ENCODE measurements at places on chromosomes 7 and 10.

GRCh38 chr10:24949616-24950015 lies 2.8 kb downstream of the PRTFDC1 start:
- no peak for DNase-seq

DNA sequence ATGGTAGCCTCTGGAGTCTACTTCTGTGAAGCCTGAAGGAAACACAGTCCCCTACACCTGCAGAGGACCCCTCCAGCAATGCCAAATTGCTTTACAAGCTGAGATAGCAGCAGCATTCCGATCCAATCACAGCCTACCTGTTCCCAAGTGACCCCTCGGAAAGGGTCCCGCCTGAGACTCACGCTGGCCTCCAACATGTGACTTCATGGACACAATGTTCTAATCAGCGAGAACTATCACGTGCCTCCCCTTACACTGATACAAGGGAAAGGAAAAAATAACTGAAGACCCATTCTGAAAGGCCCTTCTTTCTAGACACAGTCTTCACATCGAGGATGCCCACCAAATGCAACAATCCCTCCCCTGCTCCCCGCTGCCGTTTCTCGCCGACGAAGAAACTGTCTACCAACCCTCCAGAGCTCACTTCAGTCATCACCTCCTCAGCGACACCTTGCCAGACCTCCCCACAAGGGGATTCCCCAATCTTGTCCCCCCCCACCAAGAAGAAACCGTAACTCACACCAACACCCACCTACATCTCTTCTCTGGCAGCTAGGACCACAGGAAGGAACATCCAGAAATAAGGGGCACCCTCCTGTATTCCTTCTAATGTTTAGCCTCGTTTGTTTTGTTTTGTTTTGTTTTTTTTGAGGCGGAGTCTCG lies 1.8 kb downstream of the SNX8 start:
- no peak for DNase-seq

GRCh38 chr7:105723572-105723971 lies 142.3 kb upstream of the EFCAB10 start:
- DNase-seq = no peak

DNA sequence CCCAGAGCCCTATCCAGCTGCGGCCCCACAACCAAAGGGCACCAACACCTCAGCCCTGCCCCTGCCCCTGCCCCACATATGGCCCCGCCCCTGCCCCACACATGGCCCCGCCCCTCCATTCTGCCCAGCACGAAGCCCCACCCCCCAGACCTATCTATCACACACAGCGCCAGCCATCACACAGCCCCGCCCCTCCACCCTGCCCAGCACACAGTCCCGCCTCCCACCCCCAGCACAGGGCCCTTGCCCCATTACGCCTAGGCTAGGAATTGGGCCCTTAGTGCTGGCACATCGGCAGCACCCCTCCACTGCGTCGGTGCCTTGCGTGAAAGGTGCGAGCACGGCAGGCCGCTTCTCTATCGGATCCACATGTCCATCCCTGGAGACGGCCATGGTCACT lies 126.8 kb downstream of the MAD1L1 start:
- DNase-seq = no peak

DNA sequence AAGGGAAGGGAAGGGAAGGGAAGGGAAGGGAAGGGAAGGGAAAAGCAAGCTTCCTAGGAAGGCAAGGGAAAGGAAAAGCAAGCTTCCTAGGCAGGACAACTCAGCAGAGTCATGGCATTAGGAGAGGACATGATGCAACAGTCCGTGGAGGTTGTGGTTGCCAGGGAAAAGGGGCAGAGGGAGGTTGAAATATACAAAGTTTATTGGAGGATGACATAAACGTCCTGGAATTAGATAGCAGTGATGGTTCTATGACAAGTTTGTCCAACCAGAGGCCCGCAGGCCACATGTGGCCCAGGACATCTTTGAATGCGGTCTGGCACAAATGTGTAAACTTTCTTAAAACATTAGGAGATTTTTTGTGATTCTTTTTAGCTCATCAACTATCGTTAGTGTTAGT lies 59.8 kb upstream of the OPN4 start:
- DNase-seq = no peak
